ENCODE measurements at places on chromosomes 12 and 14.
A peak's percentile ranks its signal among the peaks of the same experiment; 100 is the strongest.

- DNase-seq = no peak
These were observed 77.8 kb downstream of the FERMT2 start for GRCh38 chr14:52873065-52873464.

- peak; percentile 59 for DNase-seq
These were observed 32.3 kb downstream of the KCNK13 start for GRCh38 chr14:90093942-90094595.

- DNase-seq = no peak
These were observed 121.3 kb downstream of the RPS29 start for GRCh38 chr14:49464885-49465284.

DNA sequence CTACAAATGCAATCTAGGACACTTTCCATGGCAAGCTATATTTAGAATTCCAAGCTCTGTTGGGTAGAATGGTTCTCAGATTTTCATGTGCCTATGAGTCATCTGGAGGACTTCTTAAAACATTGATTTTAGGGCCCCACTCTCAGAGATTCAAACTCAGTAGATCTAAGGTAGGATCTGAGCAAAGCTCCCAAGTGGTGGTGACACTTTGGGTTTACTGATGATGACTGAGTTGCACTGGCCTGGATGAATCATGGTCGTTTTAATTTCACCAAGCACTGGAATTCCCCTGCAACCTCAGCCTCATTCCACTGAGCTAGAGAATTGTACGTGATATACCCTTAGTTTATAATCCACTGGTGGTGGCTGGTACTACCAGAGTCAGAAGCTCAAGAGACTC, 86.5 kb downstream of the PPM1H start:
- peak; percentile 81 for DNase-seq

DNA sequence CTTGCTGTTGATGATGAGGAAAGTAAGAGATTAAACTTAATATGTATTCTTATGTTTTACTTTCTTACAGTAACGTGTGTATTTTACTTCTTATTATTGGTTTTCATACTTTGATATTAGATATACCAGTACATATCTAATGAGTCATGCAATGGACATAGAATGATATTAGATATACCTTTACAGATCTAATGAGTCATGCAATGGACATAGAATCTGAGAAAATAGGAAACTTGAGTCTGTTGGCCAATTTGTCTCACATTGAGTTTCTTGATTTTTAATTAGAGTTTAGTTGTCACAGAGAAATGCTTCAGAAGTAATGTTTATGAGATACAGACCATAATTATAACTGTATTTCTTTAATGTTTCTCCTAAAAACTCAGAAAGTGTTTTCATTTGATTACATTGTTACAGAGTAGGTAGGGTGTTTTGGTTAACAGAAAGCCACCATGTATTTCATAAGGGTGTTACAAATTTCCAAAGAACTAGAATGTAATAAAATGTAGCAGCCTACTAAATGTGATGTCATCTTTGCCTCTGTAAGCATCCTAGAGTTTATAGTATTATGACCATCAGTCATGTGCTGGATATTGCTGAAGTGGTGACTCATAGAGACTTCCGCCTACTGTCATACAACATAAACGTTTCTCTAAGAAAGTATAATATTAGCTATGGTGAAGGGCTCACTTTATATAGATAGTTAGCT, 3.0 kb downstream of the GAS2L3 start:
- DNase-seq = peak; percentile 93

- peak; percentile 28 for DNase-seq
These were observed 455 bp downstream of the ATP6V1D start for GRCh38 chr14:67358924-67359774.

- no peak for DNase-seq
These were observed 1968.7 kb upstream of the FLRT2 start for GRCh38 chr14:83561261-83561660.

DNA sequence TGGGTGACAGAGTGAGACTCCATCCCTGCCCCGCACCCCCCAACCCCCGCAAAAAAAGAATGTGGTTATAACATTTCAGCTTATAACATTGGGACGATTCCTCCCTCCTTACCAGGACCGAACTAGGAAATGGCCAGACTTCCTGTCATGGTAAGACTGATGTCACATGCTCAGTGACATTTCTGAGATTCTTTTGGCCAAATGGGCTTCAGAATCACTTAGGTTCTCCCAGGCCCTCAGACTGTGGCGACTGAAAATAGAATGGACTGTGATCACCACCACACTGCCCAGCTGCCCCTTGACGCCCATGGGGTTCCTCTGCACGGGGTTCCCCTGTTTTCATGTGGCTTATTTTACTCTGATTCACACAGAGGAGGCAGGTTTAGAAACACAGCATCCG, 115.0 kb upstream of the EVL start:
- no peak for DNase-seq

DNA sequence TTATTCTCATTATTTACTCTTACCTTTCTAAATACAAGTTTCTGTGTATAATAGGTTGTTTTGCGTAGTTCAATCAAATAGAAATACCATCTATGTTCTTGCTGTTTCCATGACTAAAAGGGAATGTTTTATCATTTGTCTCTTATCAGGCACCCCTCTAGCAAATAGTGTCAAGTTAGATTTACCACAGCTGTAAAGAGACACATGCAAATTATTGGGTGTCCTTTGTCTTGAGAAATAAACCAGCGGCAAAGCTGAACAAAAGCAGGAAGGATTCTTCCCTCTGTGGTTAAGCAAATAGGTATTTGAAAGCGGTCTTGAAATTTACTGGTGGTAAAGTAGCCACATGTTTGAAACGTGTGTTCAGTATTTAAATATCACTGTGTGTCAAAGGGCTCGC, 405.9 kb downstream of the TMTC2 start:
- DNase-seq = no peak

DNA sequence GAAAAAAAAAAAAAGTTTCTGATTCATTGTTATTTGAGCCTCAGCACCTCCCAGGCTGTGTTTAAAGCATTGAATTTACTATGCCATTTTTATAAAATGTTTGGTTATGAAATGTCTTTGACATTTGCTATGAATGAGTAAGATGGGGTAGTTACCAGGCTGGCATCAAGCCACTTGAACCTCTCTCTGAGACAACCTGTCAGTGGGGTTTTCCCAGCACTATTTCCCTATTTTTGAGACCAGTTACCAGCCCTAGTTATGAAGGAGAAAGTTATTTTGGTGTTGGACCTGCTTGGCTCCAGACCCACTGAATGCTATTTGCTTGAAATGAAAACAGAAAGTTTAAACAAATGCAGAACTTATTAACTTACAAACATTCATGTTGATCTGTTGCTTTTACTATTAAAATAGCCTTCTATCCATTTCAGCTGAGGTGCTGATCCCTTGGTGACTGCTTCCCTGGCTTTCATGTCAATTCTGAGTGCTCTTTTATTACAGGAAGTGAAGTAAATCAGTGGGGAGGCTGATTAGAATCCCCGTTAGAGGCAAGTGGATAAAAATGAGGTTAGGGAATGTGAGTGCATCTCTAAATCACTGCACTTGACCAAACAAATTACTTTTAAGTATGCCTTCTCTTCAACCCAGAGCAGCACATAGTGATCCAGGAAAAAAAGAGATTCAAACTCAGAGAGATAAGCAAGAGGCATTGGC, 37.8 kb downstream of the LLPH start:
- peak; percentile 75 for DNase-seq

DNA sequence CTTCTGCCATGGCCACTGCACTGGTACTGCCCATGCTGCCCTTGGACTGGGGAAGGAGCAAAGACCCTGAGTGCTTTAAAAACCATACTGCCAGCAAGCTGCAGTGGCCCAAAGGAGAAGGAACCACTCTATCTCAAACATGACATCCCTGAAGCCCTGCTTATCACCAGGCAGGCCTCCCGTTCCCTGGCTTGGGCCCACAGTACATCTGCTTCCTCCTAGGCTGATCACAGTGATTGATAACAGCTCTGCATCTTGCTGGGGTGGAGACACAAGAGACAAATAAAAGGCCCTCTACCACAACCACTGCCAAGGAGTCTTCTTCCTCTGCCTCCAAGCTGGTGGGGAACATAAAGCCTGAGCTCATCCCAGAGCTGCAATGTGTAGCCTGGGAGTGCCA, 567.5 kb downstream of the TRHDE start:
- DNase-seq = no peak

- DNase-seq = no peak
These were observed 35.8 kb downstream of the GRIN2B start for GRCh38 chr12:13945641-13946040.

DNA sequence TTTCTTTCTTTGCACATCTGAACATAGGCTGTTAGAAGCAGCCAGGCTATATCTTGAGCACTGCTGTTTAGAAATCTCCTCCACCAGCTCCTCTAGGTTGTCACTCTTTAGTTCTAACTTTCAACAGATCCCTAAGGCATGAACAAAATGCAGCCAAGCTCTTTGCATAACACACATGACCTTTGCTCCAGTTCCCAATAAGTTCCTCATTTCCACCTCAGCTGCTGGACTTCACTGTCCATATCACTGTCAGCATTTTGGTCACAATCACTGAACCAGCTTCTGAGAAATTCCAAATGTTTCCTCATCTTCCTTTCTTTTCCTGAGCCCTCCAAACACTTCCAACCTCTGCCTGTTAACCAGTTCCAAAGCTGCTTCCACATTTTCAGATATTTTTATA, 27.6 kb upstream of the C14orf132 start:
- DNase-seq = peak; percentile 64

DNA sequence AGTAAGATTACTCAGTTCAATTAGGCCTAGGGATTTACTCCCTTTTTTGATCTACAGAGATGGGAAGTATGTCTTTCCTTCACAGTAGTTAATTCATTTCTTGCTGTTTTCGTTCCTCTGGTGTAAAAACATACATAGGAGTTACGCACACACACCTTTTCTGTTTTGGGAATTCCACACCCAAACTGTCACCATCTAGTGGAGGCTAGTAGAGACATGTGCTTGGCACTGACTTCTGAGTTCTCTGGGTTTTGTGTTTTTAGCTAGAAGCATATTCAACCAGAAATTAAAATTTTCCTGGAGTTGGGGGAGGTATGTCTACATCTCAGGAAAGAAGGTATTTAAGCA, 1.4 kb downstream of the SUSD6 start:
- no peak for DNase-seq

- DNase-seq = no peak
These were observed 147.1 kb downstream of the FOXA1 start for GRCh38 chr14:37447883-37448391.

DNA sequence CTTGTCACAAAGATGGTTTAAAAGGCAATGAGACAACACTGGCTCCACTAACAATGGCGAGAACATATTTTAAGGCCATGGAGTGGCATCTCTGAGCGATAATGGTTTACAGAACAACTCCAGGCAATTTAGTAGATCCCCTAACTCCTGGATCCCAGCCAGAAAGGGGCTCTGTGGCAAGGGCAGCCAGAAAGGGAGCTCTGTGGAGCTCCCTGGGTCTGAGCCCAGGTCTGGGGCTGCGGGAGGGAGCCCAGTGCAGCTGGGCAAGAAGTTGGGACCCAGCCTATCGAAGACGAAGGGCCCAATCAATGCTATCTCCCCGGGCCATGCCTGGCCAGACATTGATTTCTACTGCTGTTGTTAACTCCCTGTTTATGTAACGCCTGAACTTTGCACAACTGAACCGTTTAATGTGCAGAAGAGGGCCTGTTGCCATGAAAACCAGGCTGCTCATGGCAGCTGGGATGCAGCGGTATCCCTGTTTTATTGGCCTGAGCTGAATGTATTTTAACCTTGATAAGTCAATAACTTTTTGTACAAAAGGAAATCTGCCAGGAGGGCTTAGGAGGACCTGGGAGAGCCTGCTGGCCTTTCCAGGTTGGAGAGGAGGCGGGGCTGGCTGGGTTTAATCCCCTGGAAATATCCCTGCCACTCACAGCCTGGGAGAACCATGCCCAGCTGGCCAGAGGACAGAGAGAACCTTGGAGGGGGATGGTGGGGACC, 6.7 kb upstream of the FAM222A start:
- DNase-seq = no peak

DNA sequence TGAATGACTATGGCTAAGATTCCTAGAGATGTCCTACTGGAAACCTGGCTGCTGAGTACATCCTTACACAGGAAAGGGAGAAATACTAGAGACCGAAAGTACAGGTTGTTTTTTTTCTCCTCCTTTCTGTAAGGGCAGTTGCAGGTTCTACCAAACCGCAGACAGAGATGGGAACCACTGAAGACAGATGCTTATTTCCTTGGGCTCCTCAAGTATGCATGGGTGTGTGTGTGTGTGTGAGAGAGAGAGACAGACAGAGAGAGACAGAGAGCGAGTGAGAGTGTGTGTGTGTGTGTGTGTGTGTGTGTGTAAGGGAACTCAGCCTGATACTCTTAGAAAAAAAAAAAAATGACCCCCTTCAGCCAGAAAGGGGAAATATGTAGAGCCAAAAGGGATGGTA, 42.5 kb downstream of the MAP4K5 start:
- DNase-seq = no peak

- no peak for DNase-seq
These were observed 63.3 kb downstream of the BMP4 start for GRCh38 chr14:53893374-53893773.

GRCh38 chr12:39619316-39619659, 315 bp downstream of the ABCD2 start:
- no peak for DNase-seq

- DNase-seq = no peak
These were observed 912.4 kb downstream of the VRK1 start for GRCh38 chr14:97709552-97709951.

DNA sequence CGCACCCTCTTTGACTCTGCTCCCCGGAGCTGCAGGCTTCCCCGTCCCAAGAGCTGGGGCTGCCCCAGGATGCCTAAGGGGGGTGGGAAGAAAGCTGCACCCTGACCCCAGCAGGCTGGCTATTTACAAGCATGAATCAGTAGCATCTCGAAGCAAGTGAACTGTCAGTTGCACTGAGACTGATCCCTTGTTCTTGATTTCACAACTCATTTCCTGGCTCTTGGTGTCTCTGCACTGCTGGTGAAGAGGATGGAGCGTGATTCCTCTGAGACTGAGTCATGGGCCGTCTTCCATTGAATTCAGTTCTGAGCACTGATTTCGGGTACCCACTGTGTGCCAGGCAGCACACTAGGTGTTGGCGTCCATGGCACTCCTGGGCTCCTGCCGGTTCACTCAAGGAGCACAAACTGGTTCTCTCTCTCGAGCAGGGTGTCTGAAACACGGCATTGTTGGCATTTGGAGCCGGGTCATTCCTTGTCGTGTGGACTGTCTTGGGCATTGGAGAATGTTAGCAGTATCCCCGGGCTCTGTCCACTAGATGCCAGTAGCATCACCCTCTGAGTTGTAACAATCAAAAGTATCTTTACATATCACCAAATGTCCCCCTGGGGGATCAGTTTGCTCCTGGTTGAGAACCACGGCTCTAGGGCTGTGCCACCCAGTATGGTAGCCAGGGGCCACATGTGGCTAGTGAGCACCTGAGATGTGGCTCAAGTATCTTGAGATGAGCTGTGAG, 86.9 kb downstream of the RIN3 start:
- peak; percentile 65 for DNase-seq

Data from suppressor macrophage (primary cell).